Stimulated activated CD4-positive, alpha-beta T cell treated with anti-CD3 and anti-CD28 coated beads, TNF-alpha, amount 100 ng/mL, for 1 hour (primary cell): ENCODE measurements at places on chromosomes 3 and 15.

GRCh38 chr15:92146511-92147150, 247.1 kb upstream of the ST8SIA2 start:
- DNase-seq = no peak

DNA sequence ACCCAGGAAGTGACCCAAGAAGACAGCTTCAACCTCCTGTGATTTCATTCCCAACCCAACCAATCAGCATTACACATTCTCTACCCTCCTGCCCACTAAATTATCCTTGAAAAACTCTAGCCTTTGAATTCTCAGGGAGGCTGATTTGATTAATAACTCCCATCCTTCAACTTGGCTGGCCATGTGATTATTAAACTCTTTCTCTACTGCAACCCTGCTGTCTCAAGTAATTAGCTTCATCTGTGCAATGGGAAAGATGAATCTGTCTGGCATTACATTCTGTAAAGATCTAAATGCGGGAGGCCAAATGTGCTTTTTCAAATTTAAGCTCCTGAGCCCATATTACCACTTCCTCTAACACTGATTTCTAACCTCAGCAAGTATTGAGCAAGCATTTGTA, 95.9 kb upstream of the STT3B start:
- no peak for DNase-seq

- no peak for DNase-seq
Observed at GRCh38 chr15:41571948-41572347, 12.9 kb downstream of the TYRO3 start.

- DNase-seq = no peak
Observed at GRCh38 chr3:183298701-183299153, 45.7 kb downstream of the B3GNT5 start.

- DNase-seq = no peak
Observed at GRCh38 chr15:83449937-83450506, 2.9 kb downstream of the SH3GL3 start.
